ENCODE measurements at places on chromosomes 13 and 19.

DNA sequence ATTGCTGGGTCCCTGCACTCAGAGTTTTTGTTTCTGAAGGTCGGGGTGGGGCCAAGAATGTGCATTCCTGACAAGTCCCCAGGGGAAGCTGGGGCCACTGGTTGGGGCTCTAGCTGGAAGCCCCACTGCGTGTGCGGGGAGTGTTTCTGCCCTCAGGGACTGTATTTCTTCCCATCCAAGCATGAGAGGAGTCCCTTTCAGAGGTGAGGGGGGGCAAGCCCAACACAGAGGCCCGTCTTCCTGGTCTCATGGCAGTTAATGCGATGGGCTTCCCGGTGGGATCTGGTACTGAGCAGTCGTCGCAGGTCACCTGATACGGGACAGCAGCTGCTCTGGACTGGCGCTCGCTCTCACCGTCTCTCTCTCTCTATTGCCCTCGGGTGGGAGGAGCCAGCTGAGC, 50.4 kb downstream of the GPR12 start:
- DNase-seq = no peak

- no peak for DNase-seq
These were observed 40.8 kb downstream of the IER2 start for GRCh38 chr19:13190781-13191540.

DNA sequence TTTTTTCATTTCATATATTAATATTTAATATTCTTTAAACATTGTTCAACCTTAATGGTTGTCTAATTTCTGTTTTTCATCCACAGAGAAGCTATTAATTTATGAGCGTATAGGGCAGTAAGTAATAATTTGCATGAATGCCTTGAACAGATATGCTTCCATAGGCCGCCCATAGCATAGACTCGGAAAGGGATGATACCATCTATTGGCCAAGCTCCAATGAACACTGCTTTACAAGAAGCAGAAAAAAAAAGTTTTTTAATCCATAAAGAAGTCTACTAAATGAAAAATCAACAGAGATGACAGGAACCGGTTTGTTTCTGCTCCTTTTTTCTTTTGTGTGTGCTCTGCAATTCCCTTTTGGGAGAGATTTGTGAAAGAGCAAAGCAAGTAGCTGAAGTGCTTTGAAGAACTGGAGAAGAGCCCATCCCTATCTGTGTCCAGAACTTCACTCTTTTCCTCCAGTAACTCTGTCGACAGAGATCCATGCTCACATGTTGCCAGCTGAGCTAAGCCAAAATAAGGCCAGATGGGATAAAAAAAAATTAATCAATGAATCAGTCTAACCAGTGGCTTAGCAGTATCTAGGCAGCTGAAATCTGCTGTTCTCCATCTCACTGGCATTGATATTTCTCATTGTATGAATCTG, 215.9 kb upstream of the SOX21 start:
- no peak for DNase-seq

DNA sequence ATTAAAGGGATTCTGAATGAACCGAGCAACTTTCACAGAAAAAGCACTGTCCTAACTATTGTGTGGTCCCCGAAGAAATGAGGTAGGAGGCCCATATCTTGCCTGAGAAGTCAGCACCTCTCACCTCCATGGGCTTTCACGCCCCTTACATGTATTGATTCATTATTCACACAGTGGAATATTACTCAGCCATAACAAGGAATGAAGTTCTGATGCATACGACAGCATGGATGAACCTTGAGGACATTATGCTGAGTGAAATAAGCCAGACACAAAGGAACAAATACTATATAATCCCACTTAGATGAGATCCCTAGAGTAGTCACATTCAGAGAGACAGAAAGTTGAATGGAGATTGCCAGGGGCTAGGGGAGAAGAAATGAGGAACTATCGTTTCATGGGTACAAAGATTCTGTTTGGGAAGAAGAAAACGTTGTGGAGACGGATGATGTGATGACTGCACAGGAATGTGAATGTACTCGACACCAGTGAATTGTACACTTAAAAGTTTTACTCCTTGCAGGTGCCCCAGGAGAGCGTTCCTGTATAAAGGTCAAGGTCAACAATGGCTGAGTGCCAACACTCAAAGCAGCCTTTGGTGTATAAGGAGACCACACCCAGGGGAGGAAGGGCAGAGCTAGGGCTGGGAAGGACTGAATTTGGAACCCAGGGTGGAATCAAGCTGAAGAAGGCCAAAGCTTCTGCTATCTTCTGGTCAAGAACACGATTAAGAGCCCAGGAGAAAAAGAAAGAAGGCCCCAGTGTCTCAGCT, 22.5 kb downstream of the ZIC5 start:
- DNase-seq = no peak

DNA sequence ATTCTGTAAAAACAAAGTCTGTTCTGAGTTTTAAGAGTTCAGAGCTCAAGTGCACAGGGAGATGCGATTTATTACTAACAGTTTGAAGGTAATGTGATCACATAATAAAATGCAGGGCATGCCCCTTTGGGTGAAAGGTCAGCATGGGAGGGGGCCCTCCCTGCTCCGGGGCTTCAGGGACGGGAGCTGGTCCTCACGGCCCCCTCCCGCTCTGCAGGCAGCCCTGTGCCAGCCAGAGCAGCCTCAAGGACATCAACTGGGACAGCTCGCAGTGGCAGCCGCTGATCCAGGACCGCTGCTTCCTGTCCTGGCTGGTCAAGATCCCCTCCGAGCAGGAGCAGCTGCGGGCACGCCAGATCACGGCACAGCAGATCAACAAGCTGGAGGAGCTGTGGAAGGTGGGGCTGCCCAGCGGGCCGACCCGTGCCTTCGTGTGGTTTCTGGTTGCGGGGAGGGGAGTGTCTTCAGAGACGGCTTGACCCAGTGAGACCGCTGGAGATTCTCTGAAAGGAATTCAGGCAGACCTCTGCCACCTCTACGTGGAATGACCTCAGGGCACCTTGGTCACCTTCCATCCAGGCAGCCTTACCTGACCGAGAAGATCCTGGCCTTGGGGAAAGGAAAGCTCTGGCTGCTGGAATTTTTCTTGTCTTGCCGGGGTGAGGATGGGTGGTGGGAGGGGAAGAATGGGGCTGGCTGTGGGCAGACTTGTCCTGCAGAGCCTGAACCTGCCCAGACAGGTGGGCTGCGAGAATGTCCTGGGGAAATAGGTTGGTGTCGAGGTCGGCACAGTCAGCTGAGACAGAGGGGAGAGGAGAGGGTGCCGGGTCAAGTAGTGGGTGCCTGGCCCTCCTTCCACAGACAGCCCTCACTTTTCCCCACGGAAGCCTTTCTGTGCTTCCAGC, 19.0 kb downstream of the UPF1 start:
- DNase-seq = no peak

DNA sequence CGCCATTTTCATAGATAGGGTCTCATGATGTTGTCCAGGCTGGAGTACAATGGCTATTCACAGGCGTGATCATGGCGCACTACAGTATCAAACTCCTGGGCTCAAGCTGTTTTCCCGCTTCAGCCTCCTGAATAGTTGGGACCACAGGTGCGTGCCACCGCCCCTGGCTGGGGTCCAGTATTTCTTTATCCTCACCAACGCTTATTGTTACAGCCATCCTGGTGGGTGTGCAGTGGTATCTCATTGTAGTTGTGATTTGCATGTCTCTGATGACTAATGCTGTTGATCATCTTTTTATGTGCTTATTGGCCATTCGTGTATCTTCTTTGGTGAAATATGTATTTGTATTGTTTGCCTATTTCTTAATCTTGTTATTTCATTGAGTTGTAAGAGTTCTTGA, 49.0 kb downstream of the SIPA1L3 start:
- no peak for DNase-seq

GRCh38 chr13:98577836-98578285, 954 bp upstream of the STK24 start:
- no peak for DNase-seq

DNA sequence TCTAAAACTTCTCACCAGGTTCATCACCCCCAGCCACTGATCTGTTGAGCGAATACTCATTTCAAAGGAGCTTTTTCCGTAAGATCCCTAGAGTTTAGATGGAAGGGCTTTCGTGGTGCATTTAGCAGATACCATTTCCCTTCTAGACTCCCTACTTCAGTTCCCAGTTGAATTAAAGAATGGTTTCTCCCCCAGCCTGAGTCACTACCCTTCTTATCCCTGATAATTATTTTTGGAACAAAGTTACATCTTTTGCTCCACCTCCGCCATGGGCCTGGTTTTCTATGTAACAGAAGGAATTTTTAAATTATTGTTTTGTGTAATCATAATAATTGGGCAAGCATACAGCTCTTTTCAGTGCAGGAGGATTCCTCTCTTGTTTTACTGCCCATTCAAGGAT, 22.0 kb downstream of the USPL1 start:
- no peak for DNase-seq

Data from GM04503 (cell line).